ENCODE measurements at places on chromosomes 3 and 15. TPM values are rescaled to one million over a fixed set of nuclear protein-coding genes. Genes with fewer than 3 reads are reported as not detected.

BTLA gene
- total RNA-seq = not detected

ISLR gene
- not detected for total RNA-seq

SLTM gene
- 114 TPM for total RNA-seq

GOLGA6L4 gene
- 1.1 TPM for total RNA-seq

GOLGA6D gene
- not detected for total RNA-seq

SEMA5B gene
- not detected for total RNA-seq

ALPK3 gene
- total RNA-seq = 0.05 TPM

LYSMD4 gene
- 4.5 TPM for total RNA-seq

LSAMP gene
- 11.0 TPM for total RNA-seq

SAXO2 gene
- not detected for total RNA-seq

GOLGA8J gene
- total RNA-seq = not detected

ALDH1L1 gene
- total RNA-seq = 0.46 TPM

P2RY1 gene
- 2.2 TPM for total RNA-seq

MOBP gene
- not detected for total RNA-seq

SMCO1 gene
- total RNA-seq = not detected

BLM gene
- total RNA-seq = 10.6 TPM

CTXN2 gene
- total RNA-seq = not detected

GUCA1C gene
- total RNA-seq = not detected

RBP2 gene
- not detected for total RNA-seq

GRIP2 gene
- 0.03 TPM for total RNA-seq

CDCP1 gene
- total RNA-seq = 47.5 TPM

MUC20 gene
- 0.23 TPM for total RNA-seq

FMN1 gene
- total RNA-seq = 1.4 TPM
